ENCODE measurements at places on chromosomes 13 and 19.

- DNase-seq: no peak
Observed at GRCh38 chr19:11578258-11579142, 1.1 kb upstream of the ACP5 start.

DNA sequence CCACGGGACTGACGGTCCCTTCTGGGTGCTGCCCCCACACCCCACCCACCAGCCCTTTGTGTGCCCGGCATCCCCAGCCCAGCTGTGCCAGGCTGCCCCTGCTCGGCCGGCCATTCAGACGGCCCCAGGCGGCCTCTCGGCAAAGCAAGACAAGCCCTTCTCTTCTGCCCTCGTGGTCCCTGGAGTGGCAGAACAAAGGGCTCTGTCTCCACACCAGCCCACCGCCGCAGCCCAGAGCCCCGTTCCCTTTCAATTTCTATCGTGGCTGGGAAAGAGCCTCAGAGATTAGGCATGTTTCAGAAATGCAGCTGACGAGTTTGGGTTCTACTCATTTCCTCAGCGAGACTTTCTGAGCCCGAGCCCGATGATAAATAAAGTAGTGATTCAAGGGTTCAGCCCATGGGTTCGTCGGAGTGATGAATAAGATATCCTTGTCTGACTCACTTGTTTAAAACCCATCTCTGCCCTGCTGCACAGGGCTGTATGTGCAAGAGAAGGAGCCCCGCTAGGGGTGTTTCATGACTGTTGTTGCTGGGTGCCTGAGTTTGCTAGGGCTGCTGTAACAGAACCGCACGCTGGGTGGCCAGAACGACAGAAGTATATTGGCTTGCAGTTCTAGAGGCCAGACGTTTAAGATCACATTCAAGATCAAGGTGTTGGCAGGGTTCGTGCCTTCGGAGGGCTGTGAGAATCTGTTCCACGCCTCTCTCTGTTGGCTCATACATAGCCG is 4.3 kb downstream of the MYO9B start:
- no peak for DNase-seq

GRCh38 chr19:18144361-18144760 is 8.6 kb upstream of the PIK3R2 start:
- no peak for DNase-seq

DNA sequence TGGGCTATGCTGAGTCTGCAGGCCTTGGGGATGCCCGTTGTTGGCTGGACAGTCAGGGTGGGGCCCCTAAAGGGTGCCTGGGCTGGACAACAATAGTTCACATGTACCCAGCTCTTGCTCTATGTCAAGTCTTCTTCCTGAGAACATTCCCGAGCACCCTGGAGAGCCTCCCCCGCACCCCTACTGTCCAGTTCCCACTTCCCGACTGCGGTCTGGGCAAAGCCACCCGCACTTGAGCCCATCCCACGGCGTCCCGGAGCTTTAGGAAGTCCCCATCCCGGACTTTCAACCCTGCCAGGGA is 1.1 kb upstream of the MPND start:
- DNase-seq: no peak

Measured in NK-92 treated with Interleukin-12 subunit alpha and Interleukin-12 subunit beta, amount 100 ng/mL, for 24 hours (cell line).